Sigmoid colon (tissue), 7 donors: ENCODE measurements at places on chromosomes 2 and 18.
A peak's percentile ranks its signal among the peaks of the same experiment; 100 is the strongest.

DNA sequence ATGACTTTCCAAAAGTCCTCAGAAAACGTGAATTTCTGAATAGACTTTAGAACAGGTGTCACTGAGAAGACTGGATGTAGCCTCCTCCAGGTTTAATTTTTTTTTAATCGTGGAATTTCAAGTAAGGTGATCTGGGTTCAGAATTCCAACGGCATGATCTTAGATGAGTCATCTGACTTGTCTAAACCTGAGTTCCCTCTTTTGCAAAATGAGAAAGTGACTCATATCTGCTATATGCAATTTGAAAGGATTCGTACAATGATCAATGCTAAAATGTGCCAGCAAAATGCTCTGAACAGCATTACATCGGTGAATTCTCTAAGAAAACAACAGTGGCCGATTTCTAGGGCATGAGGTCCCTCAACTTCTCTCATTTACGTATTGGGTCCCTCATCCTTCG lies 69.1 kb upstream of the ZNF516 start:
- no peaks in the 10 kb centered on the region for H3K36me3 ChIP-seq
- no peak overlapping the region for H3K4me3 ChIP-seq
- no peaks in the 10 kb centered on the region for H3K27me3 ChIP-seq

DNA sequence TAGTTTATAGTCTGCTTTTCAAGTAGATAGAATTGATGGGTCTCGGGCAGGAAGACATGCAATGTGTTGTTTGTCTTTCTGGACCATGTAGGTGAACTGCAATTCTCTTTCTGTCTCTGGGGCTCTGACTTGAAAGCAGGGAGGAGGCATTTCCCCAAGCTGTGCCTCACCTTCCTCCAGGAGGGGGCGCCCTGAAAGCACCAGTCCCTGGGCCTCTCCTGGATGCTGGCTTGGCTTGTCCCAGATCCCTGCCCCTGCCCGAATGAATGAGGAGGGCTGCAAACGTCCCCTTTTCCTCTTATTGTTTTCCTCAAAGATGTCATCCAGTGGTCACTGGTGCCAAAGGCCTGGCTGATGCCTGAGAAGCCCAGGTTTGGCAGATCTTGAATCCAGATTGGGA lies 270.6 kb downstream of the CELF4 start:
- no peaks in the 10 kb centered on the region for H3K27me3 ChIP-seq
- no peaks in the 10 kb centered on the region for H3K36me3 ChIP-seq
- no peak for DNase-seq
- H3K27ac ChIP-seq = no peak overlapping the region
- no peak overlapping the region for H3K4me3 ChIP-seq
- peaks cover 14% of the 10 kb centered on the region for H3K4me1 ChIP-seq

DNA sequence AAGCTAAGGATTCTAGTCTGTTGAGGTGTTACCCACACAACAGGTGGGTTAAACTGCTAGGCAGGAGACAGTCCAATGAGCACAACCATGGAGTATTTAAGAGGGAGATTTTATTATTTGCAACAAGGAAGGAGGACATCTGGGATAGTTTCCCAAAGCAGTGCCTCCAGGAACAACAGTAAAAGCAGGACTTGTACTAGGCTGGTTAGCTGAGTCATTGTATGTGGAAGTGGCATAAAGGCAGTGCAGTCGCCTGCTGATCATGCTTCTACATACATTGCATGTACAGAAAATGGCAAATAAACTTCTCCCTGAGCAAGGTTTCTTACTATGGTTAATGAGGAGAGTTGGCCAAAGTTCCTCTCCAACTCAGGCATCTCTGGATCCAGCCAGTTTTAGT lies 46.1 kb upstream of the CYTIP start:
- H3K27me3 ChIP-seq = no peaks in the 10 kb centered on the region
- H3K27ac ChIP-seq = no peak overlapping the region
- DNase-seq = no peak
- no peaks in the 10 kb centered on the region for H3K4me1 ChIP-seq
- H3K36me3 ChIP-seq = no peaks in the 10 kb centered on the region

- no peak for DNase-seq
- no peak overlapping the region for H3K27ac ChIP-seq
- H3K36me3 ChIP-seq = no peaks in the 10 kb centered on the region
- no peak overlapping the region for H3K4me3 ChIP-seq
- no peaks in the 10 kb centered on the region for H3K27me3 ChIP-seq
Observed at GRCh38 chr2:172412984-172413492, 14.3 kb upstream of the ITGA6 start.

DNA sequence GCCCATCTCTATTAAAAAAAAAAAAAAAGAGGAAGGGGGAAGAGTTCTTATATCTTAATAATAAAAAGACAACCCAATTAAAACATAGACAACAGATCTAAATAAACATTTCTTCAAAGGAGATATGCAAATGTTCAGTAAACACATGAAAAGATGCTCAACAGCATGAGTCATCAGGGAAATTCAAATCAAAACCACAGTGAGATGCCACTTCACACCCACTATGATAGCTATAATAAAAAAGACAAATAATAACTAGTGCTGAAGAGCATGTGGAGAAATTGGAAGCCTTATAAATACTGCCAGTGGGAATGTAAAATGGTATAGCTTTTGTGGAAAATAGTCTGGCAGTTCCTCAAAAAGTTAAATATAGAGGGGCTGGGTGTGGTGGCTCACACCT lies 61.5 kb upstream of the CYP20A1 start:
- H3K27me3 ChIP-seq = no peaks in the 10 kb centered on the region
- no peak overlapping the region for H3K4me3 ChIP-seq
- no peak for DNase-seq

DNA sequence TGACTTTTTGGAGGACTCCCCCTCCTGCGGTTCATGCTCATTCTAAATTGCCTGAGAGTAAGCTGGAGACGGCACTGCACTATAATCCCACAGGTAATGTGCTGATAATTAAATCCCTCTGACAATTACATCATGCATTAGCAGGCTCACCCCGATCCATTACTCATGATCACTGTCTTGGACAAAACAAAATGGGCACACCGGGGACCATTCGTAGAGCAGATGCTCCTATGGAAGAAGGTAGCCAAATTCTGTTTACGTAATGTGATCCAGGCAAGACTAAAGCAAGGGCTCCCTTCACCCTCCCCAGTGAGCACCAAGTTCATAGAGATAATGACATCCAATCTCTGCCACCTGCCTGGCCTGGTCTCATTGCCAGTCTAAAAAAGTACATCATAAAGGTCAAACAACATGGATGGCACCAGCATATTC lies 657.1 kb upstream of the SOX11 start:
- no peak overlapping the region for H3K27ac ChIP-seq
- H3K36me3 ChIP-seq = no peaks in the 10 kb centered on the region
- H3K27me3 ChIP-seq = no peaks in the 10 kb centered on the region
- H3K4me1 ChIP-seq = no peaks in the 10 kb centered on the region

DNA sequence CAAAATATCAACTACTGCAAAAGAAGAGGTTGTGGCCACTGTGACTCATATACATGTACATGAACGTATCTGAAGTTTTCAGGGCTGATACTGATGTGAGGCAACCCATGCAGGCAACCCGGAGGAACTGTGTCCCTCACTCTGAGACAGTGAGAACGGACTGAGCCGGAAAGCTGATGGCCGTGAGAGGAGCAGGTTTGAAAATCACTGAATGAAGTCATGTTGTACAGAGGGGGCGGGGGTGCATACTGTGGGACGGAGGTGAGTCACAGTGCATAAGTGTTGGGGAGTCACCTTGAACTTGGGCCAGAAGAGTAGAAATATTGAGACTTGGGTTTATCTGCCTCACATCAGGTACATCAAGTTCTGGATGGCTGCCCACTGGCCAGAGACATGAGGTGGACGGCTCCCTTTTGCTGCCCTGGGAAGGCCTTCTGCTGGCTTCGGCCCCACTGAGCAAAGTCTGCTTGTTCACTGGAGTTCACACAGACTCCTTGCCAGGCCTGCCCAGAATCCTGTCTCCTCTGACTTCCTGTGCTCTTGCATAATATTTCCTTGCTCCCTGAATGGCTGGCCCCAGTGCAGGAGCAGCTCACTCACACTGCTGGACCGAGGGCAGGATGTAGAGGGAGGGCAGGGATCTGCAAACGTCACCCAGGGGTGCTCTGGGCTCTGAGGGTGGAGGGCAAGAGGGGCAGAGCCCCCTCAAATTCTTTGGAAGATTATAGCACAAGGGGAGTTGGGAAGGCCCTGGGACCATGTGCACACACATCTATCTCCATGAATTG lies 18.1 kb downstream of the EPAS1 start:
- peak overlapping the region; percentile 81 for H3K27ac ChIP-seq
- H3K4me1 ChIP-seq = peaks cover 26% of the 10 kb centered on the region
- DNase-seq = peak; percentile 95

- no peaks in the 10 kb centered on the region for H3K27me3 ChIP-seq
- DNase-seq = peak; percentile 70
- H3K27ac ChIP-seq = no peak overlapping the region
- no peaks in the 10 kb centered on the region for H3K36me3 ChIP-seq
- H3K4me3 ChIP-seq = no peak overlapping the region
Observed at GRCh38 chr2:117523267-117523666, 291.2 kb upstream of the DDX18 start.
